Stimulated activated CD4-positive, alpha-beta T cell treated with anti-CD3 and anti-CD28 coated beads, Interleukin-2, amount 100 ng/mL, for 24 hours (primary cell): ENCODE measurements at places on chromosomes 7 and 10.

- no peak for DNase-seq
These were observed 126.7 kb downstream of the TNS3 start for GRCh38 chr7:47454974-47455871.

DNA sequence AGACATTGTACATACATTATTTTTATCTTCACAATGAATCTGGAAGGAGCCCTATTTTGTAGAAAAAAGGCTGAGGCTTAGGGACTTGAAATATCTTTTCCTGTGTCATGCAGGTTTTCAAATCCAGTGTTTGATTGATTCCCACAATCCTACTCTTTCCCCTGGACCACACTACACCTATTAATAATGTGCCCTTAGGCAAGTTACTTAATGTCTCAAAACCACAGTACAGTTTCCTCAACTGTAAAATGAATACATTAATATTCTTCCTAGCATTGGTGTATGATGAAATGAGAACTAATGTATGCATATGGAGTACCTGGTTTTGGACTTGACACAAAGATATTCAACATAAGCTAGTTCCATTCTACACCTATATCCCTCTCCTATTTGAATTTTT is 313.3 kb upstream of the SP8 start:
- DNase-seq, result no peak

GRCh38 chr7:28661826-28662595 is 249.7 kb downstream of the CREB5 start:
- peak; percentile 4 for DNase-seq

DNA sequence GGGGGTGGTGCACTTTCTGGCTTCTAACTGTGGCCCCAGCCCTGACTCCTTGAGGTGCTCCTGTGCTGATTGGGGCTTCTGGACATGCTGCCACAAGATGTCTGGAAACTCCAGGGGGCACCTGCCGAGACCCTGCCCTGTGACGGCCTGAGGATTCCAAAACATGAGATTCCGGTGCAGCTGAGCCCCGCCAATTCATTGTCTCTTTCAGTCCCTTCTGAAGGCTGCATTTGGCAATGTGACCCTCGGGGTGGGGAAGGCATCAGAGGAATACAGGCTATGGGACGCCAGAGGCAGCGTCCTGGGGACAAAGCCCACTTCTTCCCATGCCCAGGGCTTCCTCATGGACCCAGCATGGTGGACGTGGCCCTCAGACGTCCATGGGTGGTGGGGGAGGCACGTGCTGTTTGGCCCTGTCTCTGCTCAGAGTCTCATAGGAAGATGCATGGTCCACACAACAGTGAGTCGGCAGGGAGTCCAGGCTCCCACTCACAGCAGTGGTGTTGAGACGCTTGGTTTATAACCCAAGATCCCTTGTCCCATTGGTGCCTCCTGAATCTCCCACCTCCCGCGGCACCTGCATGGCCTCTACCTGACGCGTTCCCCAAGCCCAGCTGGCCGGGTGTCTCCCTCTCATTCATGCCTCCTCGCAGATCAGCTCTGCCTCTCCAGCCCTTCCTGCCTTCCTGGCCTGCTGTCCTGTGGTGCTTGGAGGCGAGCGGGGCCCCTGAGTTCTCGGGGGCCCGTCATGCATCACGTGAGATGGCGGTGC is 129.9 kb downstream of the WDR37 start:
- DNase-seq, result no peak

GRCh38 chr7:101602484-101603241 is 26.4 kb downstream of the MYL10 start:
- DNase-seq, result peak; percentile 80

DNA sequence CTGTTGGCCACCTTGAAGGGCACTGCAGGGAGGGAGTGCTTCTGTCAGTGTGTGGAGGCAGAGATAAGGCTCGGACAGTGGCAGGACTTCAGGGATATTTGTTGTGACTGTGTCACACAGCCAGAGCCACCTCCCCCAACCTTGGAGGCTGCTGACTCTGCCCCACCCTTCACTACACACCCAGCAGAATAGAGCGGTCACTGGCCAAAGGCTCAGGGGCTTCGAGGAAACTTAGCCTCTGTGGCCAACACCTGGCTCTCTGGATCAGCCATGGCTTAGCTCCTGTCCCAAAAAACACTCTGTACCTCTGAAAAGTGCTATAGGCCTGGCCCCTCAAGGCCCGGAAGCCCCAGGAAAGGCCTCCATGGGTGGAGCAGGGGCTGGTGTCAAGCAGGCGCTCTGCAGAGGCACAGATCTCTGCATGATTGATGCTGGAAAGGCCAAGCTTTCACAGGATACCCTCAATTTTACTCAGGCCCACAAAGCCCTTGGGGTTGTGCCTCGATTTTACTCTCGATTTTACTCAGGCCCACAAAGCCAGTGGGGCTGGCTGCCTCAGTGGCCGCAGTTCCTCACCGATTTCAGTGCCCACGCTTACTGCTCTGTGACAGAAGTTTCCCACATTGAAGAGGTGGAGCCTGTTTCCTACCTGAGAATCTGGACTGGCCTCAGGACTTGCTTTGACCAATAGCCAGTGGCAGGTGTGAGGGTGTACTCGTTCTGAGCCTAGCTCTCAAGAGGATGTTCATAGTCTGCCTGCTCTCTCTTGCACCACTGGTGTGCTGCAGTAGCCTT is 113.2 kb upstream of the GPR26 start:
- no peak for DNase-seq

DNA sequence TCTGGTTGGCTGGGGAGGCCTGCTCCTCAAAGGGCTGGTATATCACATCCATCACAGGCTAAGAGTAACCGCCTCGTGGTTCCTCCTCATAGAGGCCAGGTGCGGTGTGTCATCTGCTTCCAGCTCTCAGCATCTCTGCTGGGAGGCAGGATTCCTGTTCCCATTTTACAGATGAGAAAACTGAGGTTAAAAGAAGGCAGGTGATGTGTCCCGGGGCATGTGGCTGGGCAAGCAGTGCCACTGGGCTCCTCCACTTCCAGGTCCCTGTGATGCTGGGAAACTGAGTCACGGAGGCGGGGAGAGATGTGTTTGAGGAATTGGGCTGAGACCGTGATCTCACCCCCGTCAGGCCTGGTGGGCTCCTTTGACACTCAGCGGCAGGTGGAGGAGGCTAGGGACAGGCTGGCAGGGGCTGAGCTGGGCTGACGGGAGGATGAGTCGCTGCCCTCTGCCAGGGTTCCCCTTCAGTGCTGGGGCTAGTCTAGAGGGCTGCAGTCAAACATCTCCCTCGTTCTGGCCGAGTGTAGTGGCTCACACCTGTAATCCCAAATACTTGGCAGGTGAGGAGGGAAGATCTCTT is 9.4 kb downstream of the ARPC1B start:
- DNase-seq, result no peak
